Sigmoid colon (tissue), 7 donors: ENCODE measurements at places on chromosomes 3 and 15. TPM values are rescaled to one million over a fixed set of nuclear protein-coding genes. Genes with fewer than 3 reads are reported as not detected.

- H3K27me3 ChIP-seq = no peaks in the 10 kb centered on the region
- no peak for DNase-seq
- H3K36me3 ChIP-seq = no peaks in the 10 kb centered on the region
- no peak overlapping the region for H3K27ac ChIP-seq
- no peaks in the 10 kb centered on the region for H3K4me1 ChIP-seq
- H3K4me3 ChIP-seq = no peak overlapping the region
These were observed 29.4 kb downstream of the EEFSEC start for GRCh38 chr3:128182656-128183055.

Gene CISH
- total RNA-seq = 17.0 TPM

Gene CSPG4
- total RNA-seq = 45.7 TPM

Gene GOLGA8Q
- 1.5 TPM for total RNA-seq

Gene HTR3E
- not detected for total RNA-seq

Gene STX19
- total RNA-seq = not detected

DNA sequence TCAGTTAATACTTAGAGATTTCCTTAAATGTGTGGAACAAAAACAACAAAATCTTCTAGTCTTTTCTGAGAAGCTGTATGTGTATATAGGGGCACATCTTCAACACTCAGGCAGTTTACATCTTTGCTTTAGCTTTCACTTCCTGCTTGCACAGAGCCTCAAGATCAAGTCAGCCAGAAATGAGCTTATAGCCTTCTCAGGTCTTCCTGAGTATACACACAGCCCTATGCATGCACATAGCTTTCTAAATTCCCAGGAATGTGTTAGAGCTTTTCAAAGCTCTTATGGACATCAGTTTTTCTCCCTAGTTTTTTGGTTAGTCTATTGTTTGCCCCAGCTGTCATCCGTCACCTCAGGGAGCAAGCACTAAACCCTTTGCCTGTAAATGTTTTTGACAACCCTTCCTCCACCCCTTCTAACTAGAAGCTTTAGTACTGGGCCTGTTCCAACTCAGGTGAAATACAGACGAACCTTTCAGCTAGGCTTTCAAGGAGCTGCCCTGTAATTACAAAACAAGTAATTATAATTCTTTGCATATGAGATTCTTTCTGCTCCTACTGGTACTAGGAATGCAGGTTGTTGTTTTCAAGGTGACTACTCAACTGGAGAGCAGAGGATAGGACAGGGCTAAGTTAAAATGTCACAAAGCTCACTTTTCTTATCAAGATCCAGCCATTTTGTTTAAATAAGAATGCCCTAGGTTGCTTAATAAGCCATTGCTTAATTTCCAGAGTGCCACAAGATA, 22.6 kb upstream of the MTMR10 start:
- no peaks in the 10 kb centered on the region for H3K36me3 ChIP-seq
- no peak for DNase-seq

DNA sequence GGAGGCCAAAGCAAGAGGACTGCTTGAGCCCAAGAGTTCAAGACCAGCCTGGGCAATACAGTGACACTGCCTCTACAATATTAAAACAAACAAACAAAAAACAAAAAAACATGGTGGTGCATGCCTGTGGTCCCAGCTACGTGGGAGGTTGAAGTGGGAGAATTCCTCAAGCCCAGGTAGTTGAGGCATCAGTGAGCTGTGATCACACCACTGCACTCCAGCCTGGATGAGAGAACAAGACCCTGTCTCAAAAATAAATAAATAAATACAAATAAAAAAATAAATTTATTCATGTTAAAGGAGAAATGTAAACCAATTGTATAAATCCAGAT, 200.6 kb downstream of the BCHE start:
- no peaks in the 10 kb centered on the region for H3K36me3 ChIP-seq
- no peaks in the 10 kb centered on the region for H3K27me3 ChIP-seq

Gene CILP
- total RNA-seq = 110 TPM

Gene NUTM1
- total RNA-seq = not detected

DNA sequence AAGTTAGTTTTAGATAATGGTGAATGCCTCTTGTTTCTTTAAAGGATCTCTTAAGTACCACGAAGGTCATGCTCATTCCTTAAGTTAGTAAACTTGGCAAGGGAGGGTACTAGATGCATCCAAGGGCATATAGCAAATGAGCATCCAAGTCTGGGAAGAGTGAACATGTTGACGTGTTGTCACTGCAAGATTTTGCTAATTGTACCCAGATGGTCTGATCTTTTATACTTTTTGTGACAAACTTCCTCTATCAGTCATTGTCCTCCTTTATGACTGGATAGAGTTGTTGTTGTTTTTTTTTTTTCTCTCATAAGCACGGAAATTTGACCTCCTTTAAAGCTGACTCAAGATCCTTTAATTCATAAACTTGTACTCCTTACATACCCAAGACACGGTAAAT, 121.3 kb downstream of the CHST2 start:
- H3K4me3 ChIP-seq = no peak overlapping the region
- no peaks in the 10 kb centered on the region for H3K4me1 ChIP-seq
- no peaks in the 10 kb centered on the region for H3K36me3 ChIP-seq
- H3K27me3 ChIP-seq = no peaks in the 10 kb centered on the region
- no peak overlapping the region for H3K27ac ChIP-seq

DNA sequence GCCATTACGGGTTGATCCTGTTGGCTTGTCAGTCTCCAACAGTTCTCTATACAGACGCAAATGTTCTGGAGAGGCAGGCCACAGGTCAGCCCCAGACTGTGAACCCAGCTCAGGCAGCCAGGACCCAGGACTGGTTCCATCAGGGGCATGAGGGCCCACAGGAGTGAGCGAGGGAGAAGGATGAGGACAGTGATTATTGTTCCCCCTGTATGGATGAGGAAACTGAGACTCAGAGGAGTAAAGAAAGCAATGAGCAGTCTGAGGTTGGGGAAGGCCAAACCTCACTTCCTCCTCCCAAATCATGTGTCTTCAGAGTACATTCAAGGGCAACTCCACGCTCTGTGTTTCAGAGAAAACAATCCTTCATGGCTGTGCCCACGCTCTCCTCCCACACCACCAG, 121.9 kb downstream of the RPLP1 start:
- no peaks in the 10 kb centered on the region for H3K4me1 ChIP-seq
- no peaks in the 10 kb centered on the region for H3K27me3 ChIP-seq
- DNase-seq = no peak
- H3K36me3 ChIP-seq = no peaks in the 10 kb centered on the region
- no peak overlapping the region for H3K4me3 ChIP-seq
- H3K27ac ChIP-seq = no peak overlapping the region

Gene SPTBN5
- total RNA-seq = 1.7 TPM

Gene CPNE9
- total RNA-seq = not detected

GRCh38 chr3:12034440-12034839, 30.3 kb downstream of the SYN2 start:
- H3K4me3 ChIP-seq = no peak overlapping the region
- DNase-seq = no peak
- H3K4me1 ChIP-seq = no peaks in the 10 kb centered on the region

Gene PLSCR5
- total RNA-seq = not detected

Gene NPAP1
- 0.41 TPM for total RNA-seq

DNA sequence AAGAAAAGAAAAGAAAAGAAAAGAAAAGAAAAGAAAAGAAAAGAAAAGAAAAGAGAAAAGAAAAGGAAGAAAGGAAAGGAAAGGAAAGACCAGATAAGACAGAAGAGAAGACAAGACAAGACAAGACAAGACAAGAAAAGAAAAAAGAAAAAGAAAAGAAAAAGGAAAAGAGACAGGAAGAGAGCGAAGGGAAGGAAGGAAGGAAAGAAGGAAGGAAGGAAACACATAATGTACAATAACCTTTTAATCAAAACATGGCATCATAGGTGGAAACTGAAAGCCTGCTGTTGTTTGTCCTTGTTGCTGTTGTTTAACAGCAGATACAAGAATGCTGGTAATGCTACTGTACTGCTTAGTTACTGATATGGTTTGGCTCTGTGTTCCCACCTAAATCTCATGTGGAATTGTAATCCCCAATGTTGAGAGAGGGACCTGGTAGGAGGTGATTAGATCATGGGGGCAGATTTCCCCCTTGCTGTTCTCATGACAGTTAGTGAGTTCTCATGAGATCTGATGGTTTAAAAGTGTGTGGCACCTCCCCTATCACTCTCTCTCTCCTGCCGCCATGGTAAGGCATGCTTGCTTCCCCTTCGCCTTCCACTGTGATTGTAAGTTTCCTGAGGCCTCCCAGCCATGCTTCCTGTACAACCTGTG, 67.3 kb downstream of the MCF2L2 start:
- no peak overlapping the region for H3K27ac ChIP-seq
- H3K36me3 ChIP-seq = no peaks in the 10 kb centered on the region
- no peak for DNase-seq
- no peaks in the 10 kb centered on the region for H3K4me1 ChIP-seq
- no peak overlapping the region for H3K4me3 ChIP-seq
- no peaks in the 10 kb centered on the region for H3K27me3 ChIP-seq
